NCI-H446 treated with DMSO at 0.1 percent for 48 hours (cell line): ENCODE measurements at places on chromosomes 2 and 18.

DNA sequence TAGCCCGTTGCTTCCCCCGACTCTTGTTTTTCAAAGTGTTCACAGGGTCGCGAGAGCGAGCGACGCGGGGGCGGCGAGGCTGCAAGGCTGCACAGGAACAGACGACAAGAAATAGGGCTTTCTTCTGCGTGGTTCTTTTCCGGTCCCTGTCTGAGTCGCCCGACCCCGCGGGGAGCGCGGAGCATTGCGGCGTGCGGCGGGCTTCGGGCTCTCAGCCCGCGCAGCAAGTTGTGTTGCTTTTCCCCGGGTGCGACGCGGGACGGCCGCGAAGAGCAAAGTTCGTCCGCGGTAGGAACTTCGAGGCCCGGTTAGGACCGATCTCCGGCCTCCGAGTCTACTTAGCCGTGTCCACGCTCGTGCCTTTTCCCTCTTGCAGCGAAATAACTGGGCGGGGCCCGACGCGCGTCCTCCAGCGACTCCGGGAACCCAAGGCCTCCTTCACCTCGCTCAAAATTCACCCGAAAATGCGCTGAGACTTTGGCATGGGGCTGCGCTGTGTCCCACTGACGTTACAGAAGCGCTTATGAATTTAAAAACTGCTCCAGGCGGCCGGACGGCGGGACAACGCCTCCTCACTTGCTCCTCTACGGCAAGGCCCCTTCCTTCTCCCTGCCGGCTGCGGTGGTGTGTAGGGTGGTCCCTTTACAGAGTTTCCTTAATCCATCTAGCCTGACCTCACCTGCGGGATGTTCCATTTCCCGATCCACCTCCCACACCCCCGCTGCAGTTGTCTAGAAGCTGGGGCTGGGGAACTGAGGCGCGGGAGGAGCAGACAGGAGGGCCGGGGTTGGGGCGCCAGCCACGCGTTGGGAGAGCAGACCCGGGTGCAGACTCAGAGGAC lies 1.5 kb upstream of the BCL2L11 start:
- DNase-seq = no peak

- DNase-seq = no peak
Observed at GRCh38 chr2:241115361-241115760, 13.3 kb upstream of the MTERF4 start.

GRCh38 chr2:165777522-165778186 lies 16.4 kb downstream of the GALNT3 start:
- no peak for DNase-seq

GRCh38 chr2:138486363-138487198 lies 15.0 kb upstream of the SPOPL start:
- no peak for DNase-seq

DNA sequence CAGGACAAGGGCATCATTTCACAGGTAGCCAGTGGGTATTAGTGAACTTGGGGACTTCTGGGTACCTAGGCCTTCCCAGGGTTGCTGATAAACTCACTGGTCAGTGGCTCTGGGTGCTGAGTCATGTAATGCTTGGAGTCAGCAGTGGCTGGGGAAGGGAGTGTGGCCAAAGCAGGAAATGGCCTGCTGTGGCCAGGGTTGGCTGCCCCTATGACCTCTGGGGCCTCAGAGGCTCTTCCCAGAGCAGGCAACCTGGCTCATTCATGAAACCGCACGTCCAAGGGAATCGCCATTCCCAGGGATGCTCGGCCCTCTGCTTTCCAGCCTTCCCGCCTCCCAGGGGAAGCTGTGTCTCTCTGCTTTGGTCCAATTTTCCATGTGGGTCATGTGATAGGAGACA lies 294.9 kb downstream of the DYSF start:
- no peak for DNase-seq
